Activated CD4-positive, alpha-beta T cell treated with anti-CD3 and anti-CD28 coated beads, Interleukin-2, Interleukin-4, amounts not matched to agents 100 ng/mL and 50 ng/mL, durations not matched to agents 16 hours and 8 hours (primary cell): ENCODE measurements at places on chromosomes 5 and 9.

DNA sequence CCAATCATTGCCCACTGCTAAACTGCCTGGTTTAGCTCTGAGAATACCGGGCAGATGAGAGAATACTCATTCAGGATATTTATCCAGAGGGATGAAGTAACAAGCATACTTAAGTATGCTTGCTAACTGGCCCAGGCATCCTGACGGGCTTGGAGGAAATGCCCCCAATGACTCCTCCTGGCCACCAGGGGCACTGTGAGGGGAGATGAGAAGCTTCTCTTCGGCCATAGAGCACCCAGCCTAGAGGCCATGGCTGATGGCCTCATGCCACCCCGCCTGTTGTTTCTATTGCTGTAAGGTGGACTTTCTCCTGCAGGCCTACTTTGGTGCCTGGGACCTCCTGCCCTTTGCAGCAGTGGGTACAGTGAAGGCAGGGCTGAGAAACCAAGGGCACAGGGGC lies 134.5 kb upstream of the FSTL4 start:
- peak; percentile 6 for DNase-seq

GRCh38 chr9:124442379-124442778 lies 7.9 kb upstream of the ADGRD2 start:
- no peak for DNase-seq

GRCh38 chr5:80238778-80239679 lies 16.8 kb downstream of the SERINC5 start:
- no peak for DNase-seq

DNA sequence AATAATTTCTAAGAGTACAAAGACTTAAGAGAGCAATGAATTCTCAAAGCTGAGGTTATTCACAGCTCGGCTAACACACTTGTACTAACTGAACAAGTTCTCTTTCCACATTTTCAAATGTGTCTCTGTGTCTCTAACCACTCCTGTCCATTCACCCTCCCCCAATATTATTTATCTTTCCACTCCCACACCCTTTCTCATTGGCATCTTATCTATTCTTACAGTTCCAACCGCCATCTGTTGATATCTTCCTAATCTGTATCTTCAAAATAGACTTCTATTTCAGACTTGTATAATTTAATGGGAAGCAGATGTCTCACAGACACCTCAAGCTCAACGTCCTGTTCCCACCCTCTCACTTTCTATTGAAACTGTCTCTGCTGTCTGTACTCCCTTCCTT lies 205.9 kb downstream of the ANXA1 start:
- no peak for DNase-seq

GRCh38 chr9:135468854-135469521 lies 10.6 kb upstream of the PPP1R26 start:
- peak; percentile 86 for DNase-seq

- DNase-seq = no peak
These were observed 54.4 kb downstream of the MRPL36 start for GRCh38 chr5:1745123-1745795.

DNA sequence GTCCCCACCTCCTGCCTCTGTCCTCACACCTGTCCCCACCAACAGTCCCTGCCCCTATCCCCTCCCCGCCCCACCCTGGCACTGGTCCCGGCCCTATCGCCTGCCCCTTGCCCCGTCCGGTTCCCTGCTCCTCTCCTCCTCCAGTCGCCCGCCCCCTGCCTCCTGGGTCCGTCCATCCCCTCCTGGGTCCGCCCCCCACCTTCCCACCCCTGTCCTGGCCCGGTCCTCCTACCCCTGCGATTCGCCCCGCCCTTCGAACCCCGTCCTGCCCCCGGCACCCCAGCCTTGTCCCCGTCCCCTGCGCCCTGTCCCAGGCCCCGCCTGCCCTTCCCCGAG lies 372 bp downstream of the EDF1 start:
- no peak for DNase-seq

- peak; percentile 77 for DNase-seq
These were observed 835 bp downstream of the MCIDAS start for GRCh38 chr5:55226027-55226933.

GRCh38 chr5:68048516-68048915 lies 167.0 kb upstream of the PIK3R1 start:
- DNase-seq = no peak

GRCh38 chr5:107604990-107605389 lies 65.7 kb downstream of the EFNA5 start:
- DNase-seq = no peak

GRCh38 chr5:104421431-104421830 lies 858.8 kb upstream of the NUDT12 start:
- no peak for DNase-seq

DNA sequence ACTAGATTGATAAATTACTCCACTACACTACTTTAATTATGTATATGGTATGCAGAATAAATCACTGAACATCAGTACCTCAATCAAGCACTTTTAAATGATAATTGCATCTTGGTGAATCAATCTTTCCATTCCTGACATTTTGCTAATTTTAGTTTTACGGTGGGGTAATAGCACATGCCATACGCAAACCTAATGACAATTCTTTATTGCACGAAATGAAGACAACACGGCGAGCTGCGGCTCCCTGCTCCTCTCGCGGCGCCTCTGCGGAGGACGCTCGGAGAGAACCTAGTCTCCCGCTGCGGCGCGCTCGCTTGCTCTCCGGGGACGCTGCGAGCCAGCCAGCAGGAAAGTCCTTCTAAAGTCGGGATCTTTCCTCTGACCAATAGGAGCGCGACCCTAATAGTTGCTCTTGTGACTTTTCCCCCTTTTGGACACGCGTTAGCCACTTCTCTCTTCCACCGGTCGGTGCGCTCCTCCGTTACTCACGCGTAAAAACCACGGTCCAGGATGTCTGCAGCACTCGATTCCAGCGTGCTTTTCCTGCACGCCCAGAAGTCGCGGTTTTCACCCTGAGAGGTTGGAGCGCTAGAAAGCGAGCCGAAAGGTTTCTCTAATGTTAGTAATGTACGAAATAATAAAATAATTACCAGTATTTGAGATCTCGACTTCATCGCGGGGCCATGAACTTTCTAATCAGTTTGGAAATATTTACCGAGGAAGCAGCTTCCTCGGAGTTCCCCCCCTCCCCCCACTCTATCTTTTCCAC lies 1.0 kb upstream of the MEF2C start:
- DNase-seq = no peak

- DNase-seq = no peak
These were observed 5.5 kb upstream of the SLC6A19 start for GRCh38 chr5:1195916-1196315.

DNA sequence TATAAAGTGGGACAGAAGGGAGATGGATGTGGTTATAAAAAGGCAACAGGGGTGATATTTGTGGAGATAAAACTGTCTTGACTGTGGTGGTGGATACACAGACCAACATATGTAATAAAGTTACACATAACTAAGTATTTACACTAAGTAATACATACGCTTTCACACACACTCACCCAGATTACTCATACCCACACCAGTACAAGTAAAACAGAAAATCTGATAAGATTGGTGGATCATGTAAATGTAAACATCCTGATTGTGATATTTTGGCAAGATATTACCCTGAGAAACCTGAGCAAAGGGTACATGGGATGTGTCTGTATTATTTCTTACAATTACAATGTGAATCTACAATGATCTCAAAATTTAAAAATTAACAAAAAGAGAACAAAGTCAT lies 53.3 kb upstream of the SLIT3 start:
- peak; percentile 22 for DNase-seq

DNA sequence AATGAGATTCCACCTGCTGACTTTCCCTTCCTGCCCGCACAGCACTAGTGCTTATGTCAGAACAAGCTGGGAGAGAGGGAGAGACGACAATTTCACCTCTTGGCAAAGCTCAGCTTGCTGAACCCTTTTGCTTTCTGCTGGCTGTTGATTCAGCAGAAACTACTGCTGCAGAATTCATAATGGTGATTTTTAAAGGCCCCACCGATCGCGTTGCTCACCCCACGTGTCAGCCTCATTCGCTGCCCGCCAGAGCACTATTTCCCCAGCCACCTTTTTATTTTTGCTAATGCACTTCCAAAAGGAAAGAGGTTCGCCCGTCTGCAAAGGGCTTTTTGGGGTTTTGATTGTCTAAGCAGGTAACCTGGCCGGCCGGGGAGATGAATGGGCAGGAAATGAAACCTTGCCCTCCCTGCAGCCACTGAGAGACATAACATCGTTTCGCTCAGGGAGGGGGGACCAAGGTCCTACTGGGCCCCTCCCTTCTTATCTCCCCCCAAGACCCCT lies 1.3 kb downstream of the PPP2R2B start:
- no peak for DNase-seq

GRCh38 chr5:38258319-38259061 lies at the start of gene EGFLAM:
EGFLAM (plus strand) TSS chr5:38258559; CDS start chr5:38258755, 196 bp downstream.
- no peak for DNase-seq

GRCh38 chr9:101027236-101027635 lies 1.3 kb upstream of the PLPPR1 start:
- no peak for DNase-seq

DNA sequence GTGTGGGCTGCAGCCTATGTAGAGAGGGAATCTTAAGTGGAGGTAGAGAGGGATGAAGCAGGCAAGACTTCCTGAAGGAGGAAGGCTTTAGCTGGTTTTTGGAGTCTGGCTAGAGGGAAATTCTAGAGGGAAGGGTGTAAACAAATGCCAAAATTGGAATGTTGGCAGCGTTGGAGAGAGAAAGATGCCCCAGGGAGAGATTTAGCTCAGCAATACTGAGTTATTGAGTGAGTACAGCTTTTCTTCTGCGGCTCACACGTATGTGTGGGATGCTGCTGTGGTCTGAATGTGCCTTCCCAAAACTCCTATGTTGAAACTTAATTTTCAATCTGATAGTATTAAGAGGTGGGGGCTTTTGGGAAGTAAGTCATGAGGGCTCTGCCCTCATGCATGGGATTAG lies 24.5 kb upstream of the GLRA1 start:
- DNase-seq = no peak

DNA sequence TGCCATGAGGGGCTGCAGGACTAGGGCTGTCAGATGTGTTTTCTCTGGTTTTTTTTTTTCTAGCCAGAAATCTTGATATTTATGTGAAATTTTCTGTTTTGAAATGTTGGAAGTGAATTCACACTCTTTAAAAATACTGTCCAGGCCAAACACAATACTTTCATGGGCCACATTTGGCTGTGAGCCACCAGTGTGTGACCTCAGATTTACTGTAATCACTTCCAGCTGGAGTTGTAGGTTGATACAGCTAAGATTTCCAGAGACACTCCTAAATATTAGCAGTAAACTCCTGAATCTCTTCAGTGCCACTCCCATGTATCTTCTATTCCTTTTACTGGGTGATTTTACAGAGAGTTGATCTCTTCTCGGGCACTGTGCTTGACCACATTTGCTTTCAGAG lies 92.2 kb upstream of the CKMT2 start:
- DNase-seq = no peak

GRCh38 chr5:59698207-59699178 lies 195.0 kb downstream of the PDE4D start:
- no peak for DNase-seq

GRCh38 chr5:14108170-14108996 lies 34.8 kb upstream of the TRIO start:
- peak; percentile 45 for DNase-seq

- DNase-seq = no peak
These were observed 116.5 kb downstream of the CPLANE1 start for GRCh38 chr5:37132646-37133045.

- DNase-seq = peak; percentile 97
These were observed at the start of gene UBAP2 for GRCh38 chr9:34048727-34049629. UBAP2 (minus strand) TSS chr9:34048887; CDS start chr9:34017148, 31,739 bp downstream.

DNA sequence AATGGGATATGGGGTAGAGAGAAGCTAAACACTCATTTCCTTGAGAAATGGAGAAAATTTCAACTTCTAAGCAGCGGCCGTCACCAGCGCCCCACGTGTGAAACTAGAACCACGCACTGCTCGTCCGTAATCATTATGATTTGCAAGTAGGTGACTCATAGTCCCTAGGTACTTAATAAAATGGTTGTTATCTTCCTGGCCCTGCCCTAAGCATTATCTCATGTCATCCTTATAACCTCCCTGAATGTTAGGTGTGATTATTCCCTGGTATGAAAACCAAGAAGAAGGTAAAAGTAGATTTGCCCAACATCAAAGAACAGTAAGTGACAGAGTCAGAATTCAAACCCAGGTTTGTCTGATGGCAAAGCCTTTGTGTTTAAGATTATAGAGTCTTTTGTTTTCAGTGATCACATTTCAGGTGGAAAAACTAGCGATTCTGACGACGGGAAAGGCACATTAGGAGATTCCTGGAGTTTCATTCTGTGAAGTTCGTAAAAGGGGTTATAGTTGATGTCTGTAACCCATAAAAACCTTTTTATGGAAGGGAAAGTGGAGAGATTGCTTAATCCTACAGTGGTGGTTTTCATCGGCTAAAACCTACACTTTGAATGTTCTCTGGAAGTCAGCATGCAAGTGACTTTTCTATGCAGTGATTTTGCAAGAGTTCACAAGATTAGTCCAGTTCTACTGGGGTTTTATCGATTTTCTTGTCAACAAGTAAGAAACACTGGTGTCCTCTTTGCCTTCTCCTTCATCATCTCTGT lies 202.9 kb upstream of the WWC1 start:
- DNase-seq = no peak

DNA sequence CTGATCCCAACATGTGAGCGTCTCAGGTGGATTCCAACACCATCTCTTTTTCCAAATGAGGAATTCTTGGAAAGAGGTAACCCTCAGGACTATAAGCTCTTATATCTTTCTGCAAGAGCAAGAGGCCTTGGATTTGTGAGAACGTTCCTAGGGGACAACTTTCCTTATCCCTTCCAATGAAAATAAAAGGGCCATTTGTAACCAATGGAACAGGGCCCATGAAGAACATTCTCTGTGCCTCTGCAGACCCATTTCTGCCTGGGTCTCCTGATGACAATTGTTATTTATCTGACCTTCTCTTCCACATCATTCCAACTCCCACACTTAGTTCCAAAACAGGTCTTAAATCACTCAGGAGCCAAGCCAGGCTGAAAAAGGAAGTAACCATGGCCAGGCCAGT lies 202.6 kb downstream of the ZNF462 start:
- DNase-seq = no peak

DNA sequence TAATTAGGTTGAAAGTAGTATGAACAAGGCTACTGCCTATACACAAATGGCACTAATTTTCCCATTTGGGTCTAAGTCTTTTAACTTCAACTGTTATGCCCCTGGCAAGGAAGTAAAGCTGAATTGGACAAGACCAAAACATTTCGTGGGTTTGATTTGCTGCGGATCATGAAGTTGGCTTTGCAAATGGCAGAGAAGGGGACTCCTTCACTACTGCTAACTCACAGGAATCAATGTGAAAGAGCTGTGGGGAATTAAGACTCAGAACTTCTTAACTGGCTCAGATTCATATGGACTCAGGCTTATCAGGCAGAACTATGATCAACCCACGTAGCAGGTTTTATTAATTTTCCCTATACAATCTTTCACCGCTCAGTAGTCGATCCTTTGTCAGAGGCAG lies 73.8 kb upstream of the IFNE start:
- no peak for DNase-seq

DNA sequence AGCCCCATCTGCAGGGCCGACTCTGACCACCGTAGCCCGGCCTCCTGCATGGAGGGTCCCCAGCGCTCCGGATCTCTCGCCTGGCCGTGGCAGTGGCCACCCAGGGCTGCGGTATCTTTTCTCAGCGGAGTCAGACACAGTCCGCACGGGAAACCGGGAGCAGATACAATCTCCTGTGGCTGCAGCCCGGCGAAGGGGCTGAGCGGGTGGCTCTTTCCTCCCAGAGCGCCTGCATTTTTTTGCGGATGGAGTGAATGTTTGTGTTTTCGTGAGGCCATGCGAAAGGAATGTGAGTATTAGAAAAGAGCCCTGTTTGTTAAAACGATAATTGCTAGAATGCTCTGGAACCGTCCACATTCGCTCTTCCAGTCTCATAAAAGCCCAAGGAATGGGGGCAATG lies 53.4 kb upstream of the PTCH1 start:
- no peak for DNase-seq

- no peak for DNase-seq
These were observed 9.4 kb downstream of the APTX start for GRCh38 chr9:32991897-32992594.
